ENCODE measurements at places on chromosomes 1 and 21.

DNA sequence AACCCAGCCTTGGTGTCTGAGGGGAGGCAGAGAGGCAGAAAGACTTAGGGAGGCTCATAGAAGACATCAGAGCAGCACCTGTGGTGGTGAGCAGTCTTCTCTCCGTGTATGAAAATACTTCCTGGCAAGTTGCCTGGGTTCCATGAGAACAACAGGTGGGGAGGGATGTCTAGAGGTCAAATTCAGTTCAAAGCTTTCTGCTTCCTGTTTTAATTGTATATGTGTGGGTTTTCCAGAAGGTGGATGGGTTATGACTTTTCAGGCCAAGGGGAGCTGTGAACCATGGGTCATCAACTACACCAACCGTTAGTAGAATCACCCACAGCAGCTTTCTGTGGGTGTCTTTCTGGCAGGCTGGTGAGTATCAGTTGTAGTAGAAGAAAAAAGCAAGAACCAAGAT, 4.1 kb upstream of the FCRL2 start:
- no peak for DNase-seq

DNA sequence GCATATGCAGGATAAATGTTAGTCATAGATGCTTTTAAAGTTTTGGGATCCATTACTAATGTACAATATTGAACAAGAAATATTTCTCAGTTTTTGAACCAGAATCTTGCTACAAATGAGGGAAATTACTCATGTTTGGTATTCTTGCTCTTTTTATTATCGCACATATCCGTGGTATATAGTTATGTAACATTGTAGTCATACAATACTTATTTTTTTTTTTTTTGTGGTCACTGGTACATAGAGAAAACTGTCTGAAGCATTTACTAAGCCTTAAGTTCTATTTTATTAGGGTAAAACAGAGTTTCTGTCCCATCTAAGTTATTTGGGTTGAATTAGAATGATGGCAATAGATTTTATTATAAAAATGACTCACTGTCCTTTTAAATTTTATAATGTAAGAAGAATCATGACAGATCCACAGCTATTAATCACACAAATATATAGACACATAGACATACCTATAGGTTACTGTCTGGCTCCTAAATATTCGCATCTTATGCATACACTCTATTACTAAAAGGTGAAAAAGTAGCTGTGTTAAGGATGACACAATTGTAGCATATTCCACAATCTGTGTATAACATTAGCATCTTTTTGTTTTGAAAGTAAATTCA, 18.0 kb upstream of the PRKAA2 start:
- no peak for DNase-seq

- no peak for DNase-seq
These were observed 18.8 kb downstream of the PTPRC start for GRCh38 chr1:198657550-198658064.

GRCh38 chr1:87474098-87474497, 145.4 kb downstream of the LMO4 start:
- DNase-seq = no peak

- DNase-seq = no peak
These were observed 332.8 kb downstream of the KCTD3 start for GRCh38 chr1:215899901-215900300.

DNA sequence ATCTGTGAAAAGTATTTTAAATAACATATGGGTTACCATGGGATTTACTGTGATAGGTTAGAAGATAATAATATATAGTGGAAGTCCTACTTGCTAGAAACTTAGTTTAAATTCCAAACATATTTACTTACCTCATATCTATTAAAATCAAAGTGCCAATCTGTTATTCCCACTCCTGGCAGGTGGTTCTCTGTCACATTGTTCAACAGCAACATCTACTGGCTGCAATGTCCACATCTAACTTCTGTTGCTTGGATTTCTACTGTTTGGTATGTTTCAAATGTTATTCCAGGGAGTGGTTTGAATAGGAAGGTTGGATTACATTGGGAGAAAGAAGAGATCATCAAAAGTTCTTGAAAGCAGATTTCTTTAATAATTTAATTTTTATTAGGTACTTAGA, 122.5 kb upstream of the NCAM2 start:
- DNase-seq = peak; percentile 2

DNA sequence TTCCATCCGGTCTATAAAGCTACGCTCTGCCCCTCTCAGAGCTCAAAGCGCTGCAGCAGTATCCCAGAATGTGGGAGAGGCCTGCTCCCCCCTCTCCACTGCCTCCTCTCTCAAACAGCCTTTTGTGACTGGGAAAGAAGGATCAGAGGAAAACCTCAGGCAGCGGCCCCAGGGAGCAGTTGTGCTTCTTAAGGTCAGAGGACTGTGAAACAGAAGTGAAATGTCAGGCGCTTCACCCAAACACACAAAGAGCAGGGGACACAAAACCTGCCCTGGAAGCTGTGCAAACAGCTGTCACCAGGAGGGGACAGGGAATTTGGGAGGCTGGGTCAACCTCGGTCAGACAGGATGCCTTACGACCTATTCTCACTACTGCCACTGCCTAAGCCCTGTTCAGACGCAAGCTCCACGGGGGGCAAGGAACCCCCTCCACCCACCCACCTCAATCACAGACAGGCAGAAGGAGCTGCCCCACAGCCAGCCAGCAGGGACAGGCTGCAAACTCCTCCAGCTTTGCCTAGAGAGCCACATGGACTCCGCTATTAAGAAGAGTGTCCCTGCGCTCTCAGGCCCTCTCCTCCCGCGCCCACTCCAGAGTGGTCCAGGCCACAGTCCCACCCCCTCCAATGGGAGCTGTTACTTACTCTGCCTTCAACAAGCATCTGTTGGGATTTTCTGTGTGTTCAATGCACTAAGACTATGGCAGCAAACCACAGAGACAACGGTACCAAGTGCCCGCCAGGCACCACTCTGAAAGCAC, 14.6 kb downstream of the SSBP3 start:
- DNase-seq = peak; percentile 65

DNA sequence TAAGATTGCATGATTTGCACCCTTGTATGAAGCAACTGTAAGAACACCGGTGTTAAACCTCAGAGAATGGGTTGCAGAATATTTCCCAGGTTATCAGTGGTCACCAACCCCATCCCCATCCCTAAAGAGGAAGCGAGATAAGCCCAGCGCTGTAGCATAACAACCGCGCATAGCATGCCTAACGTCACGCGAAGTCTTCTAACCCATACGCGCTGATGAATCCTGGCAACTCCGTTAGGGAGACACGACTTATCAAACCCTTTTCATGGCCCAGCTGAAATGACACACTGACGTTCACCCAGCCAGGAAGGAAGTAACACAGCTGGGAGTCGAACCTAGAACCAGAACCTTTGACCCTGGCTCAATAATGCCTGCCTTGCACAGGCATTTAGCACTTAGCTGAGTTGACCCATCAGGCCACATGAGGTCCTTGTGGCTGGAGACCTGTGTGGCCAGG, 24.2 kb downstream of the TMEM51 start:
- no peak for DNase-seq

DNA sequence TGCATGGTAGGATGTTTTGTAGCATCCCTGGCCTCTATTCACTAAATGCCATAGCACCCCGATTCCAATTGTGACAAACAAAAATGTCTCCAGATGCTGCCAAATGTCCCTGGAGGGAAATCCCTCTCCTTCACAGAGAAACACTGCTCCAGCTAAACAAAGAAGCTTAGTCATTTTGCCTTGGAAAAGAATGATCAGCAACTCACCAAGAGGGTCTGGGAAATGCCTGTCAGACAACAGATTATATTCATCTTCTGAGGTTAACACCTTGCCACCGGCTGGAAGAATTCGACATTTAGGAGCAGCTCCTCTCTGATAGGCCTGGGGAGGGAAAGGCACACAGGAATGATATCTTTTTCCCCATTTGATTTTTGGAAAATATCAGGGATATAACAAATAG, 84.4 kb downstream of the NIBAN1 start:
- DNase-seq = no peak

- peak; percentile 39 for DNase-seq
These were observed 101.9 kb upstream of the SOD1 start for GRCh38 chr21:31557421-31558188.

DNA sequence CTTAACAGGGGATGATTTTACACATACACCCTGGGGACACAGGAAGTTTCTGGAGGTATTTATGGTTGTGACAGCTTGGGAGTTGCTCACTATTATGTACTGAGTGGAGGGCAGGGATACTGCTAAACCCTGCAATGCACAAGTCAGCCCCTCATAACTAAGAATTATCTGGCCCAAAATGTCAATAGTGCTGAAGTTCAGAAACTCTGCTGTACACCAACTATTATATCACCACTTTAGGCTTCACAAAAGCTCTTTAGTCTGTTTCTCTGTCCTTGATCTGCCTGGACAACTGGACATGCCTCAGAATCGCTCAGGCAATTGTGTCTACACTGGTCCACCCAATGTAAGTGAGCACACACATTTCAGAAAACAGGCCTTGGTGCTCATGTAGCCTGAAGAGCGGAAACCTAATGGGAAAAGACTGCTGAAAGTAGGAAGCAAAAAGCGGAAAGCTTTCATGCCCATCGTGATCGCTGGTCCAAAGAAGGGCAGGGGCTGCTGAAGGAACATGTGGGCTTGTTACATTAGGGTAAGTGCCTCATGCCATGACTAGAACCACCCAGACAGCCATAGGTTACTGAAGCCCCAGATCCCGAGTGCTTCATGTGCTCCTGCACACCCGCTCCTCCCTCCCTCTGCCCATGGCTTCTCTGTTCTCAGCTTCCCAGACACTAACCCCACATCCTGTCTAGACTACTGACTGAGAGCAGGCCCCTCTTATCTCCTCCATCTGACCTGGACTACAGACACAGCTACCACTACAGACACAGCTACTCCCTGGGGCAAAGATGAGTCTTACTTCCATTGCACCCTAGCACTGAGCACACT, 73.5 kb downstream of the LRIG2 start:
- DNase-seq = no peak

GRCh38 chr1:27992276-27992675, 32.5 kb downstream of the XKR8 start:
- no peak for DNase-seq

DNA sequence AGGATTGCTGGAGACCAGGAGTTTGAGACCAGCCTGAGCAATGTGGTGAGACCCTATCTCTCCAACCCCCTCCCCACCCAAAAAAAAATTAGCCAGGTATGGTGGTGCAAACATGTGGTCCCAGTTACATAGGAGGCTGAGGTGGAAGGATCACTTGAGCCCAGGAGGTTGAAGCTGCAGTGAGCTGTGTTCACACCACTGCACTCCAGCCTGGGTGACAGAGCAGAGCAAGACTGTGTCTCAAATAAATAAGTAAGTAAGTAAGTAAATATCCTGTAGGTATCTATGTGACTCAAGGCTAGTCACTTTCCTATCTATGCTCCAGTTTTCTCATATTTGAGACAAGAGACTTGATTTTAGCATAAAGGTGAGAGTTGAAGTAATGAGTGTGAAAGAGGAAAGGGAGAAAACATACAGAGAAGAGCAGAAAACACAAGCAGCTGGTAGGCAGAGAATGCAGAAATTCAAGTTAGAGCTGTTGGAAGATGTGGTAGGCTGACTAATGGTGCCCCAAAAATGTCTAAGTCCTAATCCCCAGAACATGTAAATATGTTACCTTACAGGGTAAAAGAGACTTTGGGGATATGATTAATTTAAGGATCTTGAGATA, 7.5 kb downstream of the PPP1R12B start:
- no peak for DNase-seq

DNA sequence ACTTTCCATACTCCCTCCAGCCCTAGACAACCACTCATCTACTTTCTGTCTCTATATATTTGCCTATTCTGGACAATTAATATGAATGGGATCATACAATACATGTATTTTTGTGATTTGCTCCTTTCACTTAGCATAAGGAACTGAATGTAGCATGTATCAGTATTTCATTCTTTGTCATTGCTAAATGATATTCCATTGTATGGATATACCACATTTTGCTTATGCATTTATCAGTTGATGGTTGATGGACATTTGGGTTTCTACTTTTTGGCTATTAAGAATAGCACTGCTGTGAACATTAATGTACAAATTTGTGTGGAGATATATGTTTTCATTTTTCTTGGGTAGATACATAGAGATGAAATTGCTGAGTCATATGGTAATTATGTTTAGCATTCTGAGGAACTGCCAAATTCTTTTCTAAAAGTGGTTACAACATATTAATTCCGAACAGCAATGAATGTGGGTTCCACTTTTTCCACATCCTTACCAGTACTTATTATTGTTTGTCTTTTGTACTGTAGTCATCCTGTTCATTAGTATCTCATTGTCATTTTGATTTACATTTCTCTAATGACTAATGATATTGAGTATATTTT, 121.0 kb downstream of the LRRC40 start:
- no peak for DNase-seq

GRCh38 chr21:40534886-40535285, 312.1 kb downstream of the DSCAM start:
- DNase-seq = no peak

GRCh38 chr1:94623560-94624148, 82.1 kb upstream of the F3 start:
- no peak for DNase-seq

DNA sequence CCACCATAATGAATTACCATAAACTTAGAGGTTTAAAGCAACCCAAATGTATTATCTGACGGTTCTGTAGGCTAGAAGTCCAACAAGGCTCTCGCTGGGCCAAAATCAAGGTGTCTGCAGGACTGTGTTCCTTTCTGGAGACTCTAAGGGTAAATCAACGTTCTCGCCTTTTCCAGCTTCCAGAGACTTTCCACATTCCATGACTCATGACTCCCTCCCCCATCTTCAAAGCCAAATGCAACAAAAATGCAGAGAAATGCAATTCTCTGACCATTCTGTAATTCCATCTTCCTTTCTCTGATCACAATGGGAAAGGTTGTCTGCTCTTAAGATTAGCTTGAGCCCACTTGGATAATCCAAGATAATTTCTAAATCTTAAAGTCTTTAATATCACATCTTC, 287.1 kb downstream of the LTN1 start:
- no peak for DNase-seq

- no peak for DNase-seq
These were observed 11.7 kb downstream of the EVA1C start for GRCh38 chr21:32424191-32424535.

- no peak for DNase-seq
These were observed 43.6 kb downstream of the C21orf91 start for GRCh38 chr21:17775431-17776126.

DNA sequence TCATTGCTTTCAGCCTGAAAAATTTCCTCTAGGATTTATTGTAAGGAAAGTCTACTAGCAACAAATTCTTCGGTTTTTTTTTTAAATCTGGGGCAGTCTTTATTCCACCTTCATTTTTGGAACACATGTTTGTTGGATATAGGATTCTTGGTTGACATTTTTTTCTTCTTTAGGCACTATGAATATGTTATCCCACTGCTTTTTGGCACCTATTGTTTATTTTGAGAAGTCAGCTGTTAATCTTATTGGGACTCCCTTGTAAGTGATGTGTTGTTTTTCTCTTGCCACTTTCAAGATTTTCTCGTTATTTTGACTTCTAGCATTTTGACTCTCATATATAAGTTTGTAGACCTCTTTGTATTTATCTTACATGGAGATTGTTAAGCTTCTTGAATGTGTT, 99.3 kb downstream of the NPHS2 start:
- no peak for DNase-seq
